Left renal cortex interstitium (tissue), 4 donors: ENCODE measurements at places on chromosomes 2 and 18. TPM values are rescaled to one million over a fixed set of nuclear protein-coding genes. Genes with fewer than 3 reads are reported as not detected.

DNA sequence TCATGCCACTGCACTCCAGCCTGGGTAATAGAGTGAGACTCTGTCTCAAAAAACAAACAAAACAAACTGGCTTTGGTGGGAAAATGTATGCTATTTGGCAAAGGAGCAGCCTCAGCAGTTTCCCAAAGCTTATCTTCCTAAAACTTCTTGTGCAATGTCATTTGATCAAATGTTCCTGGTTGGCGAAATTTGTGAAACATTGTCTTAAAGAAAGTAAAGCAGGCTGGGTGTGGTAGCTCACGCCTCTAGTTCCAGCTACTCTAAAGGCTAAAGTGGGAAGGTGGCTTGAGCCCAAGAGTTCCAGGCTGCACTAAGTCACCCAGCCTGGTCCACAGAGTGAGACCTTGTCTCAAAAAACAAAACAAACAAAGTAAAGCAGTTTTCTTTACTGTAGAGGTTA is 17.3 kb upstream of the TAF4B start:
- no peak for DNase-seq

GRCh38 chr2:64793701-64794100 is 140.0 kb upstream of the SERTAD2 start:
- no peak for DNase-seq

GRCh38 chr18:49855711-49856415 is 42.5 kb upstream of the ACAA2 start:
- no peak for DNase-seq

DNA sequence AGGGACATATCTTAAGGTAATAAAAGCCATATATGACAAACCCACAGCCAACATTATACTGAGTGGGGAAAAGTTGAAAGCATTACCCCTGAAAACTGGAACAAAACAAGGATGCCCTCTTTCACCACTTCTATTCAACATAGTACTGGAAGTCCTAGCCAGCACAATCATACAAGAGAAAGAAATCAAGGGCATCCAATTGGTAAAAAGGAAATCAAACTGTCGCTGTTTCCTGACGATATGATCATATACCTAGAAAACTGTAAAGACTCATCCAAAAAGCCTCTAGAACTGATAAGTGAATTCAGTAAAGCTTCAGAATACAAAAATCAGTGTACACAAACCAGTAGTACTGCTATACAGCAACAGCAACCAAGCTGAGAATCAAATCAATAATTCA is 53.8 kb upstream of the PSME4 start:
- DNase-seq = no peak

DNA sequence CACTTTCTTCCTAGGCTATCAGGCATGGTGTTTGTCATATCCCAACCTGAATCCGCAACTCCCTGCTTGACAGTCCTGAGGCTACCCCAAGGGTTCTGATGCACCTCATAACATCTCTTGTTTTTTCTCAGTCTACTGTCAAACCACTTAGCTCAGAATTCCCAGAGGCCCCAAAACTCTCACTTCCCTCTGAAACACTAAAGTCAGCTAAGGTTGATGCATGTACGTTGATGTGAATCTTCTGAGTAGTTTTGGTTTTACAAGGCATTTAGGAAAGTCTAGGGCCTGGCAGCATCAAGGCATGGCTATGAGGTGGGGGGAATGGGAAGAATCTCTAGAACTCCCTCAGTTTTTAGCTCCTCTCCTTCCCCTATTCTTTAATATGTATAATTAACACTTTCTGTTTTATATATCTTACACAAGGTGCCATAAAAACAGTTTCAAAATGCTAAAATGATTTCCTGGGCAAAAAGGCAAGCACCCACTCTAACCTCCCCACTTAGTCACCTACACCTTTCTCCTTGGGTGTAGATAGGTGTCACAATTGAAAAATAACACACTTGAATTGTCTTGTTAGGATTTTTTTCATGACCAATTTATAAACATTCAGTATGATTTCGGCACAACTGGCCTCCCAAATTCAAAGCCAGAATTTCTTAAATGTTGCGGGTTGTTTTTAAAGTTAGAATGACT is 71.4 kb upstream of the TANK start:
- no peak for DNase-seq

- no peak for DNase-seq
Observed at GRCh38 chr2:34107811-34108210, 508.7 kb upstream of the FAM98A start.

- DNase-seq = no peak
Observed at GRCh38 chr2:11357428-11357972, 13.1 kb upstream of the ROCK2 start.

- no peak for DNase-seq
Observed at GRCh38 chr2:122486086-122486485, 730.6 kb downstream of the TSN start.

- no peak for DNase-seq
Observed at GRCh38 chr2:181394741-181395437, 62.3 kb upstream of the ITGA4 start.

DNA sequence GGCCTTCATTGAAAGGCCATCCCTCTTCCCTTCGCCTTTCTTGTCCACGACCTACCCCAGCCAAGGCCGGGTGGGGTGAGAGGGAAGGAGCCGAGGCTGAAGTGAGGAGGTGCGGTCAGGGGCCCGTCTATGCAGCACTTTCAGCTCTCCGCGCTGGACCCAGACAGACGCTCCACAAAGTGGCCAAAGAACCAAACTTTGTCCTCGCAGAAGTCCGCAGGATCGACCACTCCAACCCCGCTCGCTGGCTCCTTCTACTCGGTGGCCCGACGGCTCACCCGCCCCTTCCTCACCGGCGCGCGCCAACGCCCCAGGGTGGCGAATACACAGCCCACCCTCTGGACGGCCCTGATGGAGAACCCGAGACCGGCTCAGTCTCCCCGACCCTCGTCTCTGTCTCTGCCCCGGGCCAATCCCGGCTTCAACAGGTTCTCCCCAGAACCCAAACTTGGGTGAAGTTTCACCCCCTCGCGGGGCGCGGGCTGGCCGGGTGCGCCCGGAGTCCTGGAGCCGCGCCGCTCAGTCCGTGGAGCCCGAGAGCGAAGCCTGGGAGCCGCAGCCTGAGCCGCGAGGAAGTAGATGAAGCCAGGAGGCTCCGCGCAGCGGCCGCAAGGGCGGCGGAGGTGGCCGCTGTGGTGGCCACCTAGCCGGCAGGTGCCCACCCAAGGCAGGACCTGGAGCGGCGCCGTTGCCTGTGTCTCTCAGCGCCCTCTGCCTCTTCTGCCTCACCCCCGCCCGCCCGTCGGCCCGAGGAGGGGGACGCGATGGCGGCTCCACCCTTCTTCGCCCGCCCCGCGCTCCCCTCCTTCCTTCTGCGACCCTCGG is 26.7 kb upstream of the ALPP start:
- no peak for DNase-seq

DNA sequence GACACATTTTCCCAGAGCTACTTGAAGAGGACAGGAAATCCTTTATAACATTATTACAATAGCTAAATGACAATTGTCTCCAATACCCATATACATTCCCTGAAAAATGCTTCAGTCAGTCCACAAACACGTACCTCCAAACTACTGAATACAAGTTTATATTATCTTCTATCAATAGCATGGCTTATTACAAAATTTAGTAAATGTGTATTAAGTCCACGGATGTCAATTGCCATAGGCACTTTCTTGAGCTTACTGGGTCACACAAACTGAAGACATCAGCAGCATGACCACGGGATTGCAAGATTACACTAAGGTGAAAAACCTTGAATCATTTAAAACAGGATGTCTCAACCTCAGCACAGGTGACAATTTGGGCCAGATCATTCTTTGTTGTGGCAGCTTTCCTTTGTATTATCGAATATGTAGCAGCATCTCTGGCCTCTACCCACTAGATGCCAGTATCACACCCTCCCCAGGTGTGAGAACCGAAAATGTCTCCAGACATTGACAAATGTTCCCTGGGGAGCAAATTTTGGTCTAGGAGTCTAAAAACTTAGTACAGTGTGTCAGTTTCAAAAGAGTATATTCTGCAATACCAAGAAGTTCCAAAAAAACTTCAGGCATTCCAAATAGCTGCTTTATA is 1.4 kb downstream of the MBD2 start:
- DNase-seq = no peak

DNA sequence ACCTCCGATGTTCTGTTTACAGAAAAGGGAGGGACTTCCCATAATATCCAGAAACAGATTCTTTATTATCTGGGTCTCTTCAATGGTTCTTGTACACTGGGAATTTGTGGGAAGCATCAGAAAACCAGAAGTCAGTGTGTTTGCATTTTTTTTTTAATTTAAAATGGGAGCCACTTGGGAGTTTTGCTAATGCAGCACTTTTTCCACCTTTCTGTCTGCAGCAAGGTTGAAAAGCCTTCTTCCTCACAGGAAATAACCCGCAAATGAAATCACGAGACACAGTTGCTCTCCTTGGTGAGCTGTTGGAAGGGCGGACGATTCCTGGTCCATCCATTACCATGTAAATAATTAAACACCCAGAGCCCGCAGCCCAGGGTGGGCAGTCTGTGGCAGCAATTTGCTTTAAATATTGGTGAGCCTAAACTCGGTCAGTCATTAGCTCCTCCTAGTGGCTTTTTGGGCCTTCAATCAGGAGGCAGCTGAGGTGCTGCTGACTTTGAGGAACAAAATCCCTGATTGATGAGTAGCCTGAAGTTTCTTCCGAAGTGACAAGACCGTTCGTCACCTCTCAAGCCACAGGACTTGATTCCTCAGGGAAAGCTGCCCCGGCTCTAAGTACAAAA is 471.5 kb downstream of the EPHA4 start:
- DNase-seq = no peak

- DNase-seq = no peak
Observed at GRCh38 chr2:239431536-239431935, 30.7 kb upstream of the HDAC4 start.

DNA sequence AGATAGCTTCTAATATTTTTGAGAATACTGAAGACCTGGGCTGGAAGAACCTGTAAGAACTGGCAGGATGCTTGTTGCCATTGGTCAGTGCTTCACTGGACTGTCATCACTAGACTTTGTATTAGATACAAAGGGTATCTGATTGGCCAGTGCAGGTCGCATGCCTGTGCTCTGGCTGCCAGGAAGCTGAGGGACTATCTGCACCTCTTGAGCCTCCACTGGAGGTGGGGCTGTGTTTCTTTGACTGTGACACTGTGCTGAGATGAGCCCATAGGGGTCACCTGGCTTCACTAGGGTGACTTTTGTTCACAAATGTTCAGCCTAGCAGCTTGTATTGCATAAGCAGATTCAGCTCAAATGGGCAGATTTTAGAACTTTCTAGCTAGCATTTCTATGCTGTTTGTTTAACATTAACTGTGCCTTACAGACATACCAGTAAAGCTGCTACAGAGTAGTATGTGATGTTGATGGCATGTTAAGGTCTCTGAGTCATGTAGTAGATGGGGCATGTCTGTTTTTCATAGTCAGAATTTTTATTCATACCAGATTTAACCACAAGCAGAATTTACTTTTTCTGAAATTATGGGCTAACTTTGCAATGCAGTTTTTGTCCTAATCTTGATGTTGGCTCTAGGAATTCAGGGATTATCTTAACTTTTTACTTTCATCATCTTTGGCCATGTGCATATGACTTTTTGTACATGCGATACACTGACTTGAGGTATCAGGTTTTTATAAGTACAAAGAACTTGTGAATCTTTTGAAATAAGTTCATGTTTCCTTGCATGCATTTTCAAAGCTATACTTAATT is 56.1 kb downstream of the RHBDD1 start:
- DNase-seq = no peak

DNA sequence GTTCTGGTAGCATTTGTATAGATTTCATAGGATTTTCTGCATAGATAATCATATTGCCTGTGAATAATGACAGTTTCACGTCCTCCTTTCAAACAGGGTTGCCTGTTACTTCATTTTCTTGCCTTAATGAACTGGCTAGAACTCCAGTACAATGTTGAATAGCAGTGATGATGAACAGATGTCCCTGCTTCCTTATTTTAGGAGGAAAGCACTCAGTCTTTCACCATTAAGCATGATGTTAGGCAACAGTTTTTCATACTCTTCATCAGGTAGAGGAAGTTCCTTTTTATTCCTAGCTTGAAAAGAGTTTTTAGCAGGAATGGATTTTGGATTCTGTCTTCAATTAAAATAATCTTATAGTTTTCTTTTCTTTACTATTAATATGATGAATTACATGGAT is 39.7 kb downstream of the C2orf76 start:
- no peak for DNase-seq

- no peak for DNase-seq
Observed at GRCh38 chr2:24993406-24994145, 21.8 kb upstream of the DNAJC27 start.

The UPP2 gene
- 10.9 TPM for polyA plus RNA-seq

The DPP4 gene
- polyA plus RNA-seq = 110 TPM

The ANKRD29 gene
- polyA plus RNA-seq = 1.7 TPM

The ADGRF3 gene
- 2.4 TPM for polyA plus RNA-seq
